ENCODE measurements at places on chromosomes 5 and 9. TPM values are rescaled to one million over a fixed set of nuclear protein-coding genes. Genes with fewer than 3 reads are reported as not detected.

DNA sequence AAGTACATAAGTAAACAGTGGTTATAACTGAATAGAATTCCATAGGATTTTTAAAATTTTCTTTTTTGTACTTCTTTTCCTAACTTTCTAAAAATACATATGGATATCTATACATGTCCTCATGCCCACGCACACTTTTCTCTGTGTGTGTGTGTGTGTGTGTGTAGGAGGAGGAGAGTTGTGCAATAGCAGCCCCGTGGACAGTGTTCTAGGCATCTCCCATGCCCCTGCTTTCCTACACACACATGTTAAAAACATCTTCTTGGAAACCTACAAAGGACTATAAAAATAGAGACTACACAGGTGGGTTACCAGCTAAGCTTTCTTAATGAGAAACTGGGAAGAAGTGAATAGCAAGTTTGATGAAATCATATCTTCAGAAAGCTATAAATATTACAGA, 19.8 kb upstream of the HEXB start:
- no peak overlapping the region for H3K4me3 ChIP-seq
- no peak for DNase-seq
- H3K4me1 ChIP-seq, result no peaks in the 10 kb centered on the region
- no peaks in the 10 kb centered on the region for H3K36me3 ChIP-seq

DNA sequence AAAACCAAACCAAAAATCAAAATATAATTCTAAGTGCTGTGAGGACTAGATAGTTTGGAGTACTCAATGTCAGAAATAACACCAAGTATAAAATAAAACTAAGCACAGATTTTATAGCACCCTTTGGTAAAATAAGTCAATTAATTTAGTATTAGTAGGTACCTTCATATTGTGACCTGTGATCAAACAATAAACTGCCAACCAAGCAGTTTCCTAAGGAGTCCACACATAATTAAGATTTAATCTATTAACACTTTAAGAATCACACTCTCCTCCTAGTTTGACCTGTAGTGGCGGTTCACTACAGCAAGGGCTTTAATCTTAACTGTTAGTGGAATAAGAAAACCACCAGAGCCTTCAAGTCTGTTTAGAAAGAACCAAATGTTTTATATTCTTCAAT, 2.8 kb downstream of the HNRNPK start:
- H3K36me3 ChIP-seq, result peaks cover 59% of the 10 kb centered on the region
- H3K27ac ChIP-seq, result peak overlapping the region; percentile 4
- peaks cover 20% of the 10 kb centered on the region for H3K4me1 ChIP-seq
- no peak for DNase-seq

- DNase-seq, result no peak
- no peak overlapping the region for H3K27ac ChIP-seq
- no peaks in the 10 kb centered on the region for H3K4me1 ChIP-seq
- no peaks in the 10 kb centered on the region for H3K36me3 ChIP-seq
Measured at GRCh38 chr9:36897019-36897418, 137.0 kb downstream of the PAX5 start.

DNA sequence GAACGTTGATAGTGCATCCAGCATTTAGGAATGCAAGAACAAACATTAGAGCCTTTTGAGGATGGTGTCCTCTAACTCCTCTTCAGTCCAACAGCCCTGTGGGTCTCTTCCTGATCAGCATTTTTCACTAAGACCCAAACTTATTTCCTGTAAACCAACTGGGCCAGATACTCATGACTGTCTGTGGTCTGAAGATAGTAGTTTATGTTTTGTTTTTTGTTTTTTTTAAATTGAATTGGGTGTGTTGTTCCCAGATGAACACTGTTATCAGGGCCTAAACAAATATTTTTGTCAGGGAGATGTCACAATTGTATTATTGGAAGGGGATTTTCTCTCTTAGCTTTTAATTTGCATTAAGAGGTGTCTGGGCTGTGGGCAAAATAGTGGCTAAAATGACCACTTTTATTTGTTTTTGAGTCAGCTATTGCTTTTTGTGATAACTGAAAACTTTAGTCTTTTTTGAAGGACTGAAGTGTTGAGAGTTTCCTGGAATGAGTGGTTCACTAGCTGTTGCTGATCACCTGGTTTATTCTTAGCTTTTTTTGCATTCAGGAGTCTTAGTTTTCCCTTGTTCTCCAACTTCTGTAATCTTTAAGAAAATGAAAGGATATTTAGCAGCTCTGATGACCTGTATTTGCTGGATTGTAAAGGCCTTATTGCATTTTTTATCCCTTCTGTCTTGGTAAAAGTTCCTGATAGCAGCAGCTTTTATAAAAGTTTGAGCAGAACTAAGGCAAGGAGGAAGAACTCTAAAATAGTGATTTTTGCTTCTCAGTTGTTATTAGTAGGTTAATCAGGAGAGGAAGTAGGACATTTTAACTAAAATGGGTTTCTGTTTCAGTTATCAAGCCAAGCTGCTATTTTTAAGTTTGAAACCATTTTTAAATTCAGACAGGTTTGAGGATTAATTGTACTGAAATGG, 5.5 kb downstream of the MAN2A1 start:
- peaks cover 73% of the 10 kb centered on the region for H3K4me1 ChIP-seq
- H3K27ac ChIP-seq, result no peak overlapping the region
- H3K27me3 ChIP-seq, result no peaks in the 10 kb centered on the region
- H3K36me3 ChIP-seq, result no peaks in the 10 kb centered on the region
- DNase-seq, result no peak

DNA sequence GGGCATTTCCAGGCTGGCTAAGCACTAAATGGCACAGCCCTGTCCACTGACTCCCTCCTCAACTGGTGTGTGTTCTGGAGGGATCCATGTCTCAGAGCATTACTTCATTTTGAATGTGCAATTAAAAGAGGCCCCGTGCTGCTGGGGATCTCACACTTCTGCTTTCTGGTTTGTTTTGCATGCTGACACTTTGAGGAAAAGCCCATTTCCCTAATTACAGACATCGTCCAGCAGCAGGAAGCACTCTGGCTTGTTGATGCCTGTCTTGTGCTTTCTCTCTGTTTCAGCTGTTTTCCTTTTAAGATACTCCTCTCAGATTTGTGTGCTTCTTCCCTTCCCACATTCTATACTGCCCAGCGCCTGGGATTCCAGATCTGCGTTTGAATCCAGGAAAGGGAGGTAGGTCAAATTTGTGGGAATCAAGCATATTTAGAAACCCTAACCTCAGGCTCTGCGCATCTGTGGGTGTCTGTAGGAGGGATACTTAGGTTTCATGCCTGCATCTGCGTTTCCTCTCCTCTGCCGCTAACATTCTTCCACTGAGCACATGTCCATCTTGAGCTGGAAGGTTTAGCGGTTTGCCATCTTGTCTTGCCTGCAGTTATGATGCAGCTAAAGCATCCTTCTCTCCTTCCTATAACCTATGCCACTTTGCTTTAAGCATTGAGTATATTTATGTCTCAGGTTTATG, 25.7 kb downstream of the SYK start:
- no peaks in the 10 kb centered on the region for H3K27me3 ChIP-seq
- no peak overlapping the region for H3K4me3 ChIP-seq
- H3K4me1 ChIP-seq, result no peaks in the 10 kb centered on the region
- no peak for DNase-seq
- H3K27ac ChIP-seq, result no peak overlapping the region
- no peaks in the 10 kb centered on the region for H3K36me3 ChIP-seq

Gene ABO
- 0.28 TPM for total RNA-seq

All from GM23338 (cell line).